T-cell (primary cell): ENCODE measurements at places on chromosomes 11 and 22.

DNA sequence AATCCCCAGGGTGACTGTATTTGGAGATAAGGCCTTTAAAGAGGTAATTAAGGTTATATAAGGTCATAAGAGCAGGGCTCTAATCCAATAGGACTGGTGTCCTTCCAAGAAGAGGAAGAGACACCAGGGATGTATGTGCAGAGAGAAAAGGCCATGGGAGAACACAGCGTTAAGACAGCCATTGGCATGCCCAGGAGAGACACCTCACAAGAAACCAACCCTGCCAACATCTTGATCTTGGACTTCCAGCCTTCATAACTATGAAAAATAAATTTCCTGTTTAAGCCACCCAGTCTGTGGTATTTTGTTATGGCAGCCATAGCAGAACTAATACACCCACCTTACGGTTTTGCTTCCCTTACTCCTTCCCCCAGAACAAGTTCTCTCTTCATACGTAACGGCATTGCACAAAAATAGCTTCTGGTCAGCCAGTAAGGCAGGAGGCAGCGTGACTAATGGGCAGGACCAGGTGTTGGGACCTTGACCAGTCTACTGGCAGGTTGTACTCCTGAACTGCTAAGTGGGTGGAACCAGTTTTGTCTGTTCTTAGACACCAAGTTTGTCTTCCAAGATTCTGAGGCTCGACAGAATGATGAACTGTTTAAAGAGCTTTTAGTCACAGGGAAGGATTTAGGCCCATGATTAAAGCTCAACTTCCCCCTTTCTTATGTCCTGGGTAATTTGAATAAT is 31.9 kb upstream of the UPB1 start:
- no peak for DNase-seq

GRCh38 chr11:3984896-3985295 is 109.7 kb upstream of the RRM1 start:
- DNase-seq = peak; percentile 7

DNA sequence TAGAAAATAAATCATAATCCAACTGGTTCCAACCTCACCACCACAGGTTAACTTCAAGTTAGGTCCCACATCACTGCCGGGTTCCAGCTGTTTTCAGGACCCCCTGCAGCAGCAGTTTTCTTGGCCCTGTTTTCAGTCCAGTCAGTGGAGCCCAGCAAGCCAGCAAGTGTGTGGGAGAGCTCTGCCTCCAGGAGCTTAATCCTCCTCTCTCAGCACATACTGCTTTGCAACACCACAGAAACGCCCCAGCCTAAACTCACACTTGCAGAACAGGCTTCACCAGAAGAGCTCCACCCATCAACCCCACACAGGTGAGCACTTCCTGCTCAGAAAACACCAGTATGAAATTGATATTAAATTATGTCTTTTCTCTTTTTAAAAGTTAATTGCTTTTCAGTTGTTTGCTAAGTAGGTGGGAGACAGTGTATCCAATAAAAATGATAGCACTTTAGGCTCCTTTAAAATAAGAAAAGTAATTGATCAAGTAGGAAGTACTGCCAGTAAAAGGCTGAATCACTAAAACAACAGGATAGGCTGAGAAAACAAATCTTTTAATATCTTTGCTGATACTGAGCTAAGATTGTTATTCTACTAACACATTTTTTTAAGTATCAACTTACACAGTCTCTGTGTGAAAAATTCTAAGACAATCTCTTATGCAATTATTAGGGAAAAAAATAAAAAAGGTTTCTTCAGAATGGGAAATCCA is 81.5 kb upstream of the TP53AIP1 start:
- peak; percentile 12 for DNase-seq

DNA sequence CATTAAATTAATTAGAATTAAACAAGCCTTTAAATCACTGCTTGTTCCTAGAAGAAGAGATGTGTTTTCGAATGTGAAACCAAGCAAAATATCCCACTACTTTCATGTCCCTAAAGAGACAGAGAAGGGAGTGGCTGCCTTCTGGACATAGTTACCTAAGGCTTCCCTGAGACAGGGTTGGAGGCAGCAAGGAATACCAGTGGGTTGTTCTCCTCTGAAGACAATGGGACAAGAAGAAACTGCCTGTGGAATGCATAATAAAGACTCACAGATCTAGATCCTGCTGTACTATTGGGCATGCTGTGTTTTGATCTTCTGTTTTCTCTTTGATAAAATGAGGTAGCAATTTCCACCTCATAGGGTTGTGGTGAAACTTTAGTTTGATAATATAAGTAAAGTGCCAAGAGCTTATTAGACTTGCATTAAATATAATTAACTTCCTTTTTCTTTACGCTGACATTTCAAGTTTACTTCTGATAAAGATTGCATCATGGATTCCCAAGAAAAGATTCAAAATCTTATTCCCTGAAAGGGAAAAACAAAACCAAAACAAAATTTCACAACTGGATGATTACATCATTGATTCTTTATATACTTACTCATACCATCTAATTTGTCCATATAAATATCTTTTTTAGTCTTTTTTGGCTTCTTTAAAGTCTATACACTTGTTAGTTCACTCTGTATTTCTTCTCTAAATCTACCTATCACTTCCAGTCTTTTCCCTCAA is 621.3 kb downstream of the ETS1 start:
- no peak for DNase-seq

- DNase-seq = no peak
These were observed 418.2 kb downstream of the SOX6 start for GRCh38 chr11:15938121-15938611.

DNA sequence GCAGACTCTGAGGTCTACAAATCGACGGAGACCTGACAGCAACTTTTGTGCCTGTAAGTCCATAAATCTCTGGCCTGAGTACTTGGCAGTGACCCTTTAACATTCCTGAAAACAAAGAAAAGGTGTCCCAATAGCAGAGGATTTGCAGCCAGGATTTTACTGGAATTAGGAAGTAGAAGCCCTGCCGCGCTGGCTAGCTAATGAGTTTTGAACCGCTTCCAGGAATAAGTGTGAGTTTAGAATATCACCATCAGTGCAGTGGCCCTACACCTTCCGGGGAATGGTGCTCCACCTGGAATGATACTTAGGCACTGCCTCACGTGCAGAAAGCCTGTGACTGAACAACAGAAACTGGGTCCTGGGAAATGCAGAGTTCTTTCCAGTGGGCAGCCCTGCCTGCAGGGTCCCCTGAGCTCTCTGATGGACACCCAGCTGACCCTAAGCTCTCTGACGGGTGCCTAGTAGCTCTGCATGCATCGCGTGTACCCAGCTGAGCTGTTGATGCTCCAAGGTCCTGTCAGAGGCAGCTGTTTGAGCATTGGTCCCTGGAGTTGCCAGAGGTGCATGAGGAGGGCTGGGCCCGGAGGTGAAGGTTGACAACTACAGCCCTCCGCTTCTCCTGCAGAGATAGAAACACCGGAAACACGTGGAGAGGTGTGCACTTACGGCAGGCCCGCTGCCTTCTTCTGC is 380.9 kb downstream of the TBC1D22A start:
- DNase-seq = no peak

DNA sequence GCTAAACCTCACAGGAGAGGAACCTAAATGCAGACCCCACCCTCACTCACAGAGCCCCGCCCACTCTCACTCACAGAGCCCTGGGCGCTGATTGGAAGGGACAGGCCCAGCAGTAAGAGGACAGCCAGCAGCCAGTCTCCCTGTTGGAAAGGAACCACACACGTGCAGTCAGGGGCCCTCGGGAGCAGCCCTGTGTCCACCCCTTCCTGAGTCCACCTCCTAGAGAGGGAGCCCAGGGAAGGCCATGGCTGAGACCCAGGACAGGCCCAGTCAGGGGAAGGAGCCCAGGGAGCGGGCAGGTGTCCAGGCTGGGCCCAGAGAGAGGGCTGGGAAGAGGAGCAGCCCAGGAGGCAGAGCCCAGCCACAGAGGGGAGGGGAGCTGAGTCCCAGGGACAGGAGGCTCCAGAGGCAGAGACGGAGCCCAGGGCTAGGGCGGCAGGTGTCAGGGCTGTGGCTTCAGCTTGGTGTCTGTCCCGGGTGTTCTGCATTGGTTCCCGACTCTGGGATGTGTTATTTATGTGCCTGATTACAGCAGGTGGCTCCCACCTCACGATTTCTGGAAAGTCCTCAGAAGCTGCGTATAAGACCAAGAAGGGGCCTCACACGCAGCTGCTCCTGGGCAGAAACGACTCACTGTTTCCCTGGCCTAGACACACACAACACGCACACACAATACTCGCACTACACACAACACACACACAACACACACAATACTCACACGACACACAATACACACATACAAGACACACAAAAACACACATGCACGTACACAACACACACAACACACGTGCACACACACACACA is 9.0 kb upstream of the APOBEC3H start:
- DNase-seq = no peak

GRCh38 chr22:49972163-49973017 is 11.8 kb downstream of the PIM3 start:
- DNase-seq = no peak

GRCh38 chr11:69647761-69648497 is 7.0 kb downstream of the CCND1 start:
- DNase-seq = no peak

DNA sequence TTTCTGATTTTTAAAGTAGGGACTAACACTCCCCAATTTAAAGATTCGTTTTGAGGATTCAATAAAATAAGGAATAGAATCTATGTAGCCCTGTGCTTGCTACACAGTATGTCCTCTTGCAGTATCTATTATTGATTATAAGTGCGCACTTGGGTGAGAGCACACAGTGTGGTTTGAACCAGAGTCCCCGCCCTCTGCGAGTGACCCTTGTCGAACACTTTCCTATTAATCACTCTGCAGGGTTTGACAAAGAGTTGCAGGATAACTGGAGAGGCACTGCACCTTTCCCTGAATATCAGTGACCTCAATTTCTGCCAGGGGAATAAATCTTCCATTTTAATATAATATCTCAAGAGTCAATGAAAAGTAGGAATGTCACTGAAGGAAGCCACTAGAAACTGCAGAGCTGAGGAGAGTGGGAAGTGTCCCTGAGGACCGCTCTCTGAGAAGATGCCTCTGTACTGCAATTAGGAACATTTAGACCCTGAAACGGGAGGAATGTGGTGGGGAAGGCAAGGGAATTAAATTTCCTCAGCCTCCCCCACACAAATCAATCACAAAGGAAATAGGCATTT is 182.2 kb downstream of the MAML2 start:
- no peak for DNase-seq

DNA sequence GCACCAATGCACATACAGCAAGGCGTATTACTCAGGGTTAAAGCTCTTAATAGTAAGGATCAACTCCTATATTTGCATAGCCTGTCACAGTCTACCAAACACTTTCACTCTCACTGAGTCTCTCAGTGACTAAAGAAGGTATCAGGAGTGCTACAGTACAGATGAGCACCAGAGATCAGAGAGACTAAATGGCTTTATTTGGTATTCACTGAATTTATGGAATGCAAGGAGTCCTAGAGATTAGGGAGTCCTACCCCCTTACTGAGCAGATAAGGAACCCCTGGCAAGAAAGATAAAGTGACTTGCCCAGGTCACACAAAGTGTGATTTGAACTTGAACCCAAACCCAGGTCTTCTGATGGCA is 396.4 kb upstream of the CCDC90B start:
- no peak for DNase-seq

GRCh38 chr11:1128311-1129142 is 29.2 kb upstream of the MUC5AC start:
- DNase-seq = no peak

DNA sequence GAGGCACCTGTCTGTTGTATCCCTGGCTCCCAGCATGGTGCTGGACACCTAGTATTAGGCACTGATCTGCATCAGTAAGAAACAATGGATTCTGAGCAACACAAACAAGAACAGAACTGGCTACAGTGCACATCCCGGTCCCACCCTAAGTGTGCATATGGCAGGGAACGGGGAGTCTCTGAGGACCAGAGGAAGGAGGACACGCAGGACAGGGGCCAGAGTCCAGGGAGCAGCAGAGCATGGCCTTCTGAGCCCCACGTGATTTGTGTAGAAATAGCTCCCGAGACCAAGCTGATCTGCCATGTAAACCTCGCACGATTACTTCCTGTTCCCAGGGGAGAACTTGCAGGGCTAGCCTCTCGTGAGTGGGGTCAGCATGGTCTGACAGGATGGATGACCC is 12.7 kb upstream of the SNX32 start:
- no peak for DNase-seq

DNA sequence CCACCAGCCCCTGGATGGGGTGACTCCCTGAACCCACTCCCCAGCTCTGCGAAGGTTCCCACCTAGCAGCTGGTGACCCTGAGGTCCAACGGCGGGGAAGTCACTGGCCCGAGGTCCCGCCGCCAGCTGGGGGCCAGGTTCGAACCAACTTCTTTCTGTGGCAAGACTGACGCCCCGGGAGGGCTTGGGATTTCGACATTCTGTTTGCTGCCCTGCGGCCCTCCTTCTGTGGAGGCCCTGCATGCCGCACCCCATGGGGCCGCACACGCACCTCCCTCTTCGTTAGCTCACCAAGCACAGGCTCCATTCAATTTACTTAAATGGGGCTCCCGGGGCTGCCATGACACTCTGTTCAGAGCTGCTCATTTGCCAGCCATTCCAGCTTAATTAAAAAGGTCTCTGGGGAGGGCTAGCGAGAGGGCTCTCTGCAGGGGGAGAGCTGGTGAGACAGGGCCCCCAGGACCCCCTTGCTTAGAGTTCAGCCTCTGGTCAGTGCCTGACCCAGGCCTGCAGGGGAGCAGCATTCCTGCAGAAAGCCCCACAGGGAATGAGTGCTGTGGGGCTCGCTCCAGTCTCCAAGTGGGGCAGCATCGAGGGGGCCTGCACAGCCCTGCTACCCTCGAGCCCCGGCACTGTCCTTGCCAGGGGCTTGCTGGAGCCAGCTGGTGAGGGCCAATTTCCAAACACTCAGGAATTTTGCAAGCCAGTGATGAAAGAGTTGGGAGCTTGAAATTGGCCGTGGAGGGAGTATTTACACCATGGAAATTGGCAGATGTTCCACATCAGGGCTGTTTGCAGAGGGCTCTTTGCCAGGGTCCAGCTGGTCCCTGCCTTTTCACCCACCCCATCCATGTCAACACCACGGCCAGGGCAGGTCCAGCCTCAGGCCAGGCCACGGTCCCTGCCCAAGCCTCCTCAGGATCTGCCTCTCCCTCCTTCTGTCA is 80.8 kb downstream of the CACNA1I start:
- no peak for DNase-seq

GRCh38 chr11:129455756-129456655 is 80.4 kb downstream of the BARX2 start:
- DNase-seq = no peak

DNA sequence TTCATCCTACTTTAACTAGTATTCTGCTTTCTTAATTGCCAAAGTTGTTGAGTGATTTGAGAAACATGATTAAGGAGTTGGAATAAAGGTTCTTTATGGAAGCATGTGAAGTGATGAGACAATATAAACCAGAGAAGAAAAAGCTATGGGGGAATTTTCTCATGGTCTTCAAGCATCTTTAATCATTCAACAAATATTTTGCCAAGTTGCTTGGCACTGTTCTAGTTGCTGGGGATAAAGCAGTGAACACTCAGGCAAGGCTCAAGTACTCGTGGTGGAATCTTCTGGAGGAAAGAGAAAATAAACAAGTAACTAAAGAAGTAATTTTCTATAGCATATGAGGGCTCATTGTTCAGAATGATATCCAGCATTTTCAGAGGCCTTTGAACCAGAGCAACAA is 9.2 kb upstream of the PIWIL4 start:
- no peak for DNase-seq

- no peak for DNase-seq
These were observed 98.3 kb upstream of the HSD17B12 start for GRCh38 chr11:43582024-43582862.
